Kidney tubule cell (primary cell): ENCODE measurements at places on chromosomes 2 and 18.

GRCh38 chr2:33137331-33137730 is 190.6 kb downstream of the LTBP1 start:
- no peak for DNase-seq

- no peak for DNase-seq
Measured at GRCh38 chr18:25883091-25883490, 207.3 kb downstream of the SS18 start.

GRCh38 chr2:101759162-101759561 is 61.7 kb downstream of the MAP4K4 start:
- DNase-seq: peak; percentile 92

- DNase-seq: no peak
Measured at GRCh38 chr18:51623653-51624052, 426.2 kb upstream of the MEX3C start.

DNA sequence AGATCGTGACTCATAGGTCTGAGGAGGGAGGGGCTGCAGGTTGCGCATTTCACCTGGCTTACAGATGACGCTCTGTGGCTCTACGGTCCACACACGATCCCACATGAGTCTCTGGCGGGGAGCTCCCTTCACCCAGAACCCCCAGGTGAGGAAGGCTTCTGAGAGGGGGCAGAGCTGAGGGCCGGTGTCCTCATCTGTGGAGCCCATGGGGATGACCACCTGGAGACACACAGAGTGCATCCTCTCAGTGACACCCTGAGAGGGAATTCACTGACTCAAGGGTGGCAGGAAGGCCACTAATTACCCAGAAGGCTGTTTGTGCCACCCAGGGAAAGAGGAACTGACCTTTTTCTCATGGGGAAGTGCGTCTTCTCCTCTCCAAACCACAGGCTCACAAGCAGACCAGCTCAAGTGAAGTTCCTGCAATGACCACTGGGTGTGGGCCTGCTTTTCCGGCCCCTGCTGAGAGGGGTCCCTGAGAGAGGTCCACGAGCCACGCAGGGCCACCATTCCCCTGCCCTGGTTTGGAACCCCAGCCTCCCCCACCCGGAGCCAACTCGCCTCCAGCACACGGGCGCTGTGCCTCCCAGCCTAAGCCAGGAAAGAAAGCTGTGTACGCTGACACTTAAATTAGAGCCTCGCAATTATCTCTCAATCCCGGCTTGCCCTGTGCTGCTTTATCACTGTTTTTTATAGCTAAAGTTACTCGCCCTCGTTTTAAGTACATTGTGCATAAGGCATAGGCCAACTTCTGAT is 114.1 kb downstream of the BCL11A start:
- DNase-seq: no peak

DNA sequence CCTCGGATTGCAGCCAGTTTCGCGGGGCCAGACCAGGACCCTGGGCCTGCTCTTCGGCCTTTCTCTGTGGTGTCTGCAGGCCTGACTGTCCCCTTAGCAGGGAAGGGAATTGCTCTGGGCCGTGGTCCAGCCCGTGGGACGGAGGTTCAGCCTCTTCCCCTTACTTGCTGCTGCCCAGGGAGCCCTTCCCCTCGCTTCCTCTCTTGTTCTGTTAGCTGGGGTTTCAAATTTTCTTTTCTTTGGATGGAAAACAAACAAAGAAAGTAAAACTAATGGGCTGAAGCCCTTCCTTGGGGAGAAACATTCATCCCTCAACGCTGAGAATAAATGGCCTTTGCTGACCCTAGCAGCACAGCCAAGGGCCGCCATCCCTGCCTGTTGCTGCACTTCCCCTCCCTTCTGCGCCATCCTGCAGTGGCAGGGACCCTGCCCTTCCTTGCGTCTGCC is 52.4 kb downstream of the ASAP2 start:
- no peak for DNase-seq

GRCh38 chr2:106096299-106097037 is 97.6 kb downstream of the UXS1 start:
- no peak for DNase-seq

DNA sequence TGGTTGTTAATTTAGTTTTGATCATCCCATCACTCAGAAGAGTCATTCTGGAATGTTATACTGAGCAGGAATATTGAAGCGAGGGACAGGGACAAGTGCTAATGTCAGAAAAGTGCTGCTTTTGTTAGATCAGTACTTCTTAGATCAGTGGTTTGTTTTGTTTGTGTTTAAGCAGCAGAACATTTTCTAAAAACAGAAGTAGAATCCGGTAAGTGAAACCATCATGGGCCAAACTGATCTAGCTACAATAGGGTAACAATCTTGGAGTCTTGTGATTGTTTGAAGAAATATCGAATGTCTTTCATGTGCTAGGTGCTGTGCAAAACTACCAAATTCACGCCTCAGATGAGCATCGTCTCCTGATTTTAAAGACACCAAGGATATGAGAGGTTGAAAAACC is 45.1 kb upstream of the SEC11C start:
- DNase-seq: no peak

DNA sequence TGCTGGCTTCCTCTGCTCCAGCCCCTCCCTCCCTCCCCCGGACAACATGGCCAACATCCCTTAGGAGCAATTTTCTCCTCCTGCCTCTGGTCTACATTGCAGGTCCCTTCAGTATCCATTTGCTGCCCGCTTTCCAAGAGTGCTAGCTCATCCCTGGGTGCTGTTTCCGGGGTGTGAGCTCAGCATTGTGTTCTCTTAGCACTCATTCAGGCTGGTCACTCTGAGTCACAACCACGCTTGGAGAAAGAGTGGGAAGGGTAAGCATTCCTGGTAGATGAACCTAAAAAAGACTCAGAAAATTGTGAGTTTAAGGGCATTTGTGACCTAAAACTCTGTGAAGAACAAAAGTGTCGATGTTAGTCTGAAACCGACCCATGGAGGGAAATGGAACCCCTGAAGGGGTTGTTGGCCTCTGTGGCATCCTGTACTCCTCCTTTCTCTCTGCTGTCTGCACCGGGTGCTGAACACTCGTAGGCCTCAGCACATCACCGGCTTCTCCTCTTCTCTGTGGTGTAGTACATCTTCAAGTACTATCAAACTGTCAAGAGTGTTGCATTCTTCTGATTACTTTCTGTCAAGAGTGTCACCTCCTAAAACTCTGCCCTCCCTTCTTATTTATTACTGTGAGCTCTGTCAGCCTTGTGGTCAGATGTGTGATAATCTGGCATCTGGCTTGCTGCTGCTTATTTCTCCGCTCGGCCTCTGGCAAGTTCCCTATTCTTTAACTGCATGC is 73.0 kb downstream of the CTNNA2 start:
- peak; percentile 80 for DNase-seq
